ENCODE measurements at places on chromosomes 12 and 14.
A peak's percentile ranks its signal among the peaks of the same experiment; 100 is the strongest.

DNA sequence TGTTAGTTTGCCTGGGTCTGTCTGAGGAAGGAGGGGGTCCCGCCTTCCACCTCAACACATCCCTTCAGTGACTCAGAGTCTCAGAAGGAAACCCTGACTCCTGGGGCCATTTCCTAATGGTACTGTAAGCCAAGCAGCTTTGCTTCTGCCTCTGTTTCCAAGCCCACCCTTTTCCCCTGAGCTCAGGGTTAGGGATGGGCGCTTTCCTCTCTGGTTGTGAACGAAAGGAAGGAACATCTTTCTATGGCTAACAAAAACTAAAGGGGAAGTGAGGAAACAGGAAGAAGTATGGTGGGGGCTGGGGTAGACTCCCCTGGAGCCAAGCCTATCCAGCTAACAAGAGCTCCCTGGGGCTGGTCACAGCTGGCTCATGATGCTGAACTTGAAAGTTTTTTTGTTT is 11.6 kb upstream of the UNC119B start:
- DNase-seq = no peak

- peak; percentile 18 for DNase-seq
These were observed 493.4 kb upstream of the TMEM132C start for GRCh38 chr12:127773520-127773919.

- no peak for DNase-seq
These were observed 65.5 kb downstream of the NOC4L start for GRCh38 chr12:132209619-132210222.

GRCh38 chr14:68241862-68242487 is 422.4 kb downstream of the RAD51B start:
- DNase-seq = no peak

DNA sequence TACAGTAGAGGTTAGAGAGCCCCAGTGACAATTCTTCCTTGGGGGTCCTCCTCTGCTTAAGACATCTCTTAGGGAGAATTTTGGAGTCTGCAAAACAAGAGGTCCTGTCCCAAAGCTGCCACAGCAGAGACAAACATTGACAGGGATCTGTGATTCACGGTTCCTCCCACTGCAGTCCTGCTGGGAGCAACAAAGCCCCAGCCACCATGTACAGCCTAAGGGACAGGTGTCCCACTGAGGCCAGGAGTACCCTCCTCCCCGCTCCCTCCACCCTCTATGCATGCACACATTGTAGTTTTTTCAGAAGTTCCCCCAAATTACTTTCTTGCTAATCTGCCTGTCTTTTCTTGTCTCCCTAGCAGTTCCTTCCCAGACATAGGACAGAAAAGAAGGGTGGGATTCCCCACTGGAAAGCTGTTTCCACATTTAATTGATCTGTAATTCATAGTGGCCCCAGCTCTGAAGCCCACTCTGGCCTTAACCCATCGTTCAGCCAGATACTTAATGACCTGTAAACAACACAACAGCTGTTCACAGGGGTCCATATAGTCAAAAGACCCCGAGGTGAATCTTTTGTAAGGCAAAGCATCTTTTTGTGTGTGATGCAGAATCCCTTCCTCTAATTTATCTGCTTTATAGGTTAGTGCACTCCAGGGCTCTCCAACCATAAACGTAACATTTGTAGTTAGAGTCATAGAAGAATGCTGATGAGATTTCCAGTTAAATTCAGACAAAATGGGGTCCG is 13.9 kb upstream of the PRICKLE1 start:
- no peak for DNase-seq

GRCh38 chr12:51620448-51620847 is 29.4 kb downstream of the SCN8A start:
- no peak for DNase-seq

DNA sequence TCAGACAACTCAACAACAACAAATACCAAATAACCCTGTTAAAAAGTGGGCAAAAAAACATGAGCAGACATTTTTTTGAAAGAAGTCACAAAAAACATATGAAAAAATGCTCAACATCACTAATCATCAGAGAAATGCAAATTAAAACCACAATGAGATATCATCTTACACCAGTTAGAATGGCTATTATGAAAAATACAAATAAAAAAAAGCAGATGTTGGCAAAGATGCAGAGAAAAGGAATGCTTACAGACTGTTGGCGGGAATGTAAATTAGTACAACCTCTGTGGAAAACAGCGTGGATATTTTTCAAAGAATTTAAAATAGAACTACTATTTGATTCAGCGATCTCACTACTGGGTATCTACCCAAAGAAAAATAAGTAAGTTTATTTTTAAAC is 114.0 kb downstream of the SLC38A4 start:
- no peak for DNase-seq

DNA sequence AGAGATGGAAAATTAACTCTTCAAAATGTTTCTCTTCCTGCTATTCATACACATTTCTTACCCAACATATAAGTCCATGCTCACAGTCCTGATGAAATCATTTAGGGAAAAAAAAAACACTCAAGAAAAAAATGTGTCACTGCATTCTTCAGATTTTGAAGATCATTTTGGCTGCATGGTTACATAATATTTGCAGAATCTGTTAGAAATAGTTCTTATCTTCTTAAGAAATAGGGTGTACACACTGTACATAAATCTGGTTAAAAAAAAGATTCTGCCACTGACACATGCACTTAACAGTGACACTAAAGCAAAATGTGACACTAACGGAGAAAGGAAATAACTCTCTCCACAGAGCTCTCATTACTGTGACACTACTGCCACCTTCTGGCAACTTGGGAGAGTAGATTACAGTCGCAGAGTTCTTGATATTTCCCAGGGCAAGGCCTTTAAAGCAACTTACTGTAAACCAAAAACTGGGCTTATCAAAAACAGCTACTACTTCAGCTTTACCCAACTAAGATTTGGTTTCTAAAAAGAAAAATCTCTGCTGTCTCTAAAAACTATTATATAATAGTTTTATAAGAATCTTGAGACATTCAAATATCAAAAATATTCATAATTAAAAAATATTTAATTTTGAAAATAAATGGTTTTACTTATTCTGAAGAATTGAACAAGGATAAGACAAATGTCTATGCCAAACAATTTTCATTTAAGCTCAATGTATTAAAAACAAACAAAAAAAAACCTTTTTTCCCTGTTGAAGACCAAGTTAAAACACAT is 65.0 kb downstream of the SETD3 start:
- DNase-seq = peak; percentile 89

GRCh38 chr12:28937196-28937595 is 211.9 kb upstream of the FAR2 start:
- no peak for DNase-seq

DNA sequence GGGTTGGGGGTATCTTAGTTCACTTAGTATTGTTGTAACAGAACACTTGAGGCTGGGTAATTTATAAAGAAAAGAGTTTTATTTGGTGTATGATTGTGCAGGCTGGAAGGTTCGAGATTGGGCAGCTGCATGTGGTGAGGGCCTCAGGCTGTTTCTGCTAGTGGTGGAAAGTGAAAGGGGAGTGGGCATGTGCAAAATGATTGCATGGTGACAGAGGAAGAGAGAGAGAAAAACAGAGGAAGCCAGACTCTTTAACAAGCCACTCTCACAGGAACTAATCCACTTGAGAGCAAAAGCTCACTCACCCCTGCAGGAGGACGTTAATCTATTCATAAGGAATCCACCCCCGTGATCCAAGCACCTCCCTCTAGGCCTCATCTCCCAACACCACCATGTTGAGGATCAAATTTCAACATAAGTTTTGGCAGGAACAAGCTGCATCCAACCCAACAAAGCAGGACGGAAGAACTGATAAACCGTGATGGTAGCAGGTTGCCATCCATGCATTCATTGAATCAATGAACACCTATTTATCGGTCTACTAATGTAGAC is 165.0 kb upstream of the GZMB start:
- no peak for DNase-seq

GRCh38 chr14:32786886-32787285 is 151.8 kb upstream of the NPAS3 start:
- DNase-seq = no peak

DNA sequence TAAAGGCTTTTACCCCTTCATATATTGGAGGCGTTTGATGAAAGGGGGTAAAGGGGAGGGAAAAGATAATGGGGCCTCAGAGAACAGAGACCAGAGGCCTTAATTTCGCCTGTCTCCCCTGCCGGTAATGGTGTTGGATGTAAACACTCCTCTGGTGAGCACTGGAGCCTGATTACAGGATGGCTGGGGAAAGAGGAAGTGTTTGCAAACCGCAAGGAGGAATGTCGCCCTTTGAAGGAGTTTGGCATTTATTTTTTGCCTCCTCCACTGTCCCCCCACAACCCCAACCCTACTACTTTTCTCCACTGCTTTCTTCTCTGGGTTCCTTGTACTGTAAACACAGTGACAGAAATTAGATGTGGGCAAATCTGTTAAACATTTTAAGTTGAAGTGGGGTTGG is 211.9 kb upstream of the TBX3 start:
- peak; percentile 29 for DNase-seq

- no peak for DNase-seq
These were observed 102.1 kb downstream of the DENND5B start for GRCh38 chr12:31488737-31489338.

- no peak for DNase-seq
These were observed 248.3 kb downstream of the PHLDA1 start for GRCh38 chr12:75783093-75783877.

DNA sequence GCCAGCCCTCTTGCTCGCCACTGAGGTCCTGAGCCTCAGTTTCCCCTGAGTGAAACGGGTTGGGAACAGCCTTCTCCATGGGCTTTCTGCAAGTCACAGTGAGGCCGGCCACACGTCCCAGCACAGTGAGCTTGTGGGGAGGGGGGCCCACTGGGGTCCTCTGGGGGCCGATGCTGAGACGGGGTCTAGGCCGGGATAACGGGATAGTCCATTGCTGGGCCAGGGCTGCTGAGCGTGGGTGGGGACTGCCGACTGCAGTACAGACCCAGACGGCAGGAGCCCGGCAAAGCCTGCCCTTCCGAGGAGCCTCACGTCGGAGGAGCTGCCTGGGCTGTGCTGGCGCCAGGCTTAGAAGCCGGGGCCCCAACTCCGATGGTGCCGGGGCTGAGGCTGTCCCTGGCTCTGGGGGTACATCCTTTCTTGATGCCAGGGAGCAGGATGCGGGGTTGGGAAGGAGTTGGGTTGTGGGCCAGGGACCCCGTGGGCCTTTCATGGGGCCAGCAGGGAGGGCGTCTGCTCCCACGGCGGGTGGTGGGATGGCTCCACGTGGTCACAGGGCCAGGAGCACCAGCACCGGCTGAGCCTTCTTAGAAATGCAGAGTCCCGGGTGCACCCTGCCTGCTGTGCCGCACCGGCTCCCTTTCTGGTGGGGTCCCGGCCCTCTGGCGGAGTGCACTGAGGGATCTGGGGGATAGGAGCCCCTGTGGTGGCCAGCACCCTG is 24.2 kb downstream of the NOC4L start:
- no peak for DNase-seq

- peak; percentile 95 for DNase-seq
These were observed at the start of gene GPRC5A for GRCh38 chr12:12891080-12891880. TSS of gene GPRC5A (plus strand) at chr12:12891562. CDS start at chr12:12908250, 16,688 bp downstream.

- no peak for DNase-seq
These were observed 17.1 kb downstream of the PDZRN4 start for GRCh38 chr12:41205070-41205709.

- DNase-seq = no peak
These were observed 6.7 kb downstream of the FAM222A start for GRCh38 chr12:109720152-109720856.

GRCh38 chr12:121970581-121971300 is 50.9 kb upstream of the BCL7A start:
- no peak for DNase-seq

DNA sequence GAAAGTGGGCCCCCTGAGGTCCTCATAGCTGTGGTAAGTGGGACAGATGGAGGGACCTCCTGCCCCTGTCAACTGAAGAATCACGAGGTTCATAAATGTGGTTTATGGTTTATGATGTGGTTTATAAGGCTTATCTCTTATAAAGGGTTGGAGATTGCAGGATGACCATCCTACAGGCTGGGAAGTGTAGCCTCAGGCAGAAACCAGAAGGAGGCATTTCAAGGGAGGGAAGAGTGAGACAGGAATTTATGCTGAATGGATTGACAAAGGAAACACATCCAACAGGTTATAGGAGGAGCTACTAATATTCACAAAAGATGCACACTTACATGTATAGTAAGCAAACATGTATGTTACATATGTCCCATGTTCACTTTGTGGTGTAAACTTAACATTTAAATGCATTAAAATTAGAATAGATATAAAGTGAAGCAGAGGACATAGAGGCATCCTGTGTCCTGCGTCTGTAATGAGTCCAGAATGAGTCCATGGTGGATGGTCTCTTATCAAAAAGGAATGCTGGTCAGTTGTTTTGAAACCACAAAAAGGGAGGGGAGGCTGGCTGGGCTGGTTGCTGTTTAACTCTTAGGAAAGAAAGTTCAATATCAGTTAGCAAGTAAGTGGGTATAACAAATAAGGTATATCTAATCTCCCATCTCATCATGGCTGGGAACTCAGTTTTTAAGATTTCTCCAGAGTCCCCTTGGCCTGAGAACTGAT is 149.0 kb upstream of the RMST start:
- peak; percentile 16 for DNase-seq

DNA sequence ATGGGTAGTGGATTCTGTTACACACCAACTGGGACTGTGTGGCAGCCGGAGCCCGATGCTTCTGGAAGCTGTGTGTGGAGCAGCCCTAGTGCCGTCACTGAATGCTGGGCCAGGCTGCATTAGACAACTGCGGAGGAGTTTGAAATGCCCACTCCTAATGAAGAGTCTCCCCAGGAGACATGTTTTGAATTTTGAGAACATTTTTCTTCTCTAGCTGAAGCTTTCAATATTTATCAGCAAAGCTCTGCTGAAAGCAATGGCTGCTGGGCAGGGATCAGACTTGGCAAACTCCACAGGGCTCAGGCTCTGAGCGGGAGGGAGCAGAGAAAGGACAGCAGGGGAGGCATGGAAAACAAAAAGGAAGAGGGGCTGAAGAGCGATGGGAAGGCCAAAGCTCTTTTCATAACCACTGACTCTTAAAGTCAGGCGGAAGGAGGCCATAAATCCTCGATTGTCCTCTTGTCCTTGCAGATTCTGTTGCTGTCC is 189.1 kb downstream of the MON2 start:
- DNase-seq = no peak

- DNase-seq = no peak
These were observed 42.2 kb downstream of the EP400 start for GRCh38 chr12:131991816-131992430.

- DNase-seq = no peak
These were observed 55.5 kb downstream of the MYRFL start for GRCh38 chr12:69880571-69880970.

- DNase-seq = no peak
These were observed 3.1 kb upstream of the CCDC88C start for GRCh38 chr14:91420686-91421085.

GRCh38 chr14:29282169-29282568 is 515.6 kb downstream of the FOXG1 start:
- no peak for DNase-seq
